AG08395 (cell line): ENCODE measurements at places on chromosomes 13 and 19.

DNA sequence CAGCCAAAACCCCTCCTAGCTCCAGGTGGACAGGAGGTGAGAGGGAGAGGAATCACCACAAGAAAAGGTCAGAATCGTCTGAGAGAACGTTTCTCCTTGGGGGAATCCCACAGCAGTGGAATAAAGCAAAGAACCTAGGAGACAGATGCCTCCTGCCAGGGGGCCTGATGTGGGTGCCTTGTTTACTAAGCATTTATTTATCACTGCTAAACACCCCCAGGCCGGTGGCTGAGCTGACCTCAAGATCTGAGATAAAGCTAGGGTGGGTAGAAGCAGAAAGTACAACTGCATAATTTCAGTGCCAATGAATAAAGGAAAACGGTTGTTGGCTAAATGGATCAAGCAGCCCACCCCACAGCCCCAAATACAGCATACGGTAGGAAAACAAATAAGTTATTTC lies 33.9 kb upstream of the ATP11A start:
- DNase-seq: no peak

DNA sequence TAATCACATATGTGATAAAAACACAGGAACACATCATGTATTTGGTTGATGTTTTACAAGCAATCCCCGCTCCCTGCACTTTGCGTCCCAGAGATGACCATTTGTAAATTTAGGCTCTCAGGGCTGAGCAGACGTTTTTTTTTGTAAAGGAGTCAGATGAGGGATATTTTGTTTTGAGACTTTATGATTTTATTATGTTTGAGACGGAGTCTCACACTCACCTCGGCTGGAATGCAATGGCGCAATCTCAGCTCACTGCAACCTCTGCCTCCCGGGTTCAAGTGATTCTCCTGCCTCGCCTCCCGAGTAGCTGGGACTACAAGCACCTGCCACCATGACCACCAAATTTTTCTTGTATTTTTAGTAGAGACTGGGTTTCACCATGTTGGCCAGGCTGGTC lies 1.4 kb downstream of the TLE6 start:
- no peak for DNase-seq

- DNase-seq: peak; percentile 51
These were observed 66.0 kb upstream of the TNFRSF19 start for GRCh38 chr13:23504180-23504579.

GRCh38 chr13:23679220-23679619 lies 109.0 kb downstream of the TNFRSF19 start:
- no peak for DNase-seq

GRCh38 chr19:1211494-1212234 lies 6.1 kb downstream of the STK11 start:
- DNase-seq: no peak

DNA sequence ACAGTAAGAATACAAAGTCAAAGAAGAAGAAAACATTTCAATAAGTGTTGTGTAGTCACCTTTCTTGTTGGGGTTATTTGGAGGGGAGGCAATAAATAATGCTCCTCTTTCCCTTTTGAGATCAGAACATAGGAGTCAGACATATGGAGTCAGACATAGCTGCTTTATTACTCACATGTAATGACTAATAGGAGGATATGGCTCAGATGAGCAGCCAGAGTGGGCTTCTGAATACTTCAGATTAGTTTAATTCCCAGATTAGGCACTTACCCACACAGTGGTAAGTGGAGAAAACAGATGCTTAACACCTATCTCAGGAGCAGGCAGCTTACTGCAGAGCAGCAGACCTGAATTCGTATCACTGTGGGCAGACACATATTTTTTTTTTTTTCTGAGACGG lies 31.7 kb upstream of the C1QTNF9B start:
- DNase-seq: peak; percentile 72

- DNase-seq: peak; percentile 21
These were observed 32.2 kb downstream of the ZNF136 start for GRCh38 chr19:12194827-12195731.

DNA sequence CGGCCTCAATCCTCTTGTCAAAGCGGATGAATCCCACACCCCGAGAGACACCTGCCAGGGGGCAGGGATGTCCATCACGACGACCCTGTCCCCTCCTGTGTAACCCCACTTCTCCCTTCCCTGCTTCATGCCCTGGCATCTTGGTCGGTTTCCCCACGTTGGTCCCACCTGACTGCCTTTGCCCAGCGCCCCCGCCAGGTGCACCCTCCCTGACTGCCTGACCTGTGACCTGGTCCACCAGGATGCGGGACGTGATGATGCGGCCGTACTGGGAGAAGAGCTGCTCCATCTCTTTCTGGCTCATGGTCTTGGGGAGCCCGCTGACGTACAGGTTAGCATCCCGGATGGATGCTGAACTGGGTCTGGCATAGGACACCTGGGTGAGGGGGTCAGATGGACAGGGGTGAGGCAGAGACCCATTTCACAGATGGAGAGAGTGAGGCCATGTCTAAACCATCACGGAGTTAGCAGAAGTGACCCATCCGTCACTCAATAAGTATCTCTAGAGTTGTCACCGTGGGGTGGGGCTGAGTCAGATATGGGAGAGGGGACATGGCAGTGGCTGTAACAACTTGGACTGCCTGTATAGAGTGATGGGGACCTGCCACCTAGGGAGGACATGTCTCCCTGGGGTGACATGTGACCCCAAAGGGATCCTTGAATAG lies 22.5 kb downstream of the ELAVL3 start:
- no peak for DNase-seq

- DNase-seq: peak; percentile 79
These were observed 2.6 kb upstream of the CACNG7 start for GRCh38 chr19:53906211-53907192.

GRCh38 chr19:35793381-35794165 lies 18.2 kb downstream of the ARHGAP33 start:
- DNase-seq: peak; percentile 83

GRCh38 chr13:41401366-41401765 lies 56.0 kb upstream of the RGCC start:
- DNase-seq: no peak

DNA sequence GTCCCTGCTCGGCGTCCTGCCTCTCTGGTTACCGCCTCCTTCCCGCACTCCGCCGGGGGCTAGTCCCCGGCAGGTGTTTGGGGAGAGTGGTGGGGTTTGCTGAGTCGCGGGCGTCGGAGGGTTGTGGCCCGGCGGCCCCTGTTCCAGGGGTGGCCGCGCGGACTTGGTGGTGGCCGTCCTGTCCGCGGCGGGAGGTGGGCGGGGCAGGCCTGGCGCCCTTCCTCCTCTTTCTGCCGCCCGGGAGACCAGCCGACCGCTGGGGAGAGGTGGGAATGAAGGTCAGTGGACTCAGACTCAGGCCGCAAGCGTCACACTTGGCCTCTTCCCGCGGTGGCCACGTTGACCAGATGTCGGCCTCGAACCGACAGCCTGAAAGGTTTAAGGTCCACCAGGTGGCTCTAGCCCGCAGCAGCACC lies 61.8 kb downstream of the ZNF723 start:
- no peak for DNase-seq

DNA sequence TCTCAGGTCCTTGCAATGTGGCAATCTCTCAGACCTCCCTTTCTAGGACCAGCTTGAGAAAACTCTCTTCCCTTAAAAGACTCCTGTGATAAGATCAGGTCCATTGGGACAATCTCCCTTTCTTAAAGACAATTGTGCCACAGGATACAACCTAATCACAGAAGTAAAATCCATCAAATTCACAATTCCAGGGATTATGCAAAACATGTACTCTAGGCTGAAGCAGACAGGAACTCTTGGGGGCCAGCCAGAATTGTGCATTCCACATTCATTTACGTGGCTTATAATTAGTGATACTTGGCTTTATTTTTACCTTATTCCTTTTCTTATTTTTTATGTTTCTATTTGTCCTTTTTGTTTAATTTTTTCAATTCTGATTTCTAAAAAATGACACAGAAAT lies 257.9 kb downstream of the KLF12 start:
- no peak for DNase-seq

DNA sequence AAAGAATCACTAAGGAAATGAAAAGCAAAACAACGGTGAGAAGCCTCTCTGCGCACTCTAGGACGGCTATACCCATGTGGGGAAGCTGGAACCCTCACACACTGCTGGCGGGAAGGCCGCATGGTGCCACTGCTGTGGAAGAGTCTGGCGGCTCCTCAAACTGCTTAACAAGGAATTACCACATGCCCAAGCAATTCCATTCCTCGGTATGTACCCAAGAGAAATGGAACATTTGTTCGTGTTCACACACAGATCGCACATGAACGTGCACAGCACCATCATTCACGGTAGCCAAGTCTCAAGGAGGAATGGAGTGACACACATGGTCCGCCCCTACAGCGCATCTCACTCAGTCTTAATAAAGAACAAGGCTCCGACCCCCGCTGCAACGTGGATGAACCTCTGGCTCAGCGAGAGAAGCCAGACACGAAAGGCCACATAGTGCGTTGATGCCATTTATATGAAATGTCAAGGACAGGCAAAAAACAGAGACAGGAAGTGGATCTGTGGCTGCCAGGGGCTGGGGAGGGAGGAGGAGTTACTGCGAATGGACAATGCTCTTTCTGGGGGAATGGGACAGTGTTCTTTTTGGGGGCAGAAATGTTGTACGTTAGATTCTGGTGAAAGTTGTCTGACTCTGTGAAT lies 7.6 kb downstream of the CAPS start:
- DNase-seq: no peak

- no peak for DNase-seq
These were observed 1.2 kb upstream of the NUP62 start for GRCh38 chr19:49930483-49931011.

DNA sequence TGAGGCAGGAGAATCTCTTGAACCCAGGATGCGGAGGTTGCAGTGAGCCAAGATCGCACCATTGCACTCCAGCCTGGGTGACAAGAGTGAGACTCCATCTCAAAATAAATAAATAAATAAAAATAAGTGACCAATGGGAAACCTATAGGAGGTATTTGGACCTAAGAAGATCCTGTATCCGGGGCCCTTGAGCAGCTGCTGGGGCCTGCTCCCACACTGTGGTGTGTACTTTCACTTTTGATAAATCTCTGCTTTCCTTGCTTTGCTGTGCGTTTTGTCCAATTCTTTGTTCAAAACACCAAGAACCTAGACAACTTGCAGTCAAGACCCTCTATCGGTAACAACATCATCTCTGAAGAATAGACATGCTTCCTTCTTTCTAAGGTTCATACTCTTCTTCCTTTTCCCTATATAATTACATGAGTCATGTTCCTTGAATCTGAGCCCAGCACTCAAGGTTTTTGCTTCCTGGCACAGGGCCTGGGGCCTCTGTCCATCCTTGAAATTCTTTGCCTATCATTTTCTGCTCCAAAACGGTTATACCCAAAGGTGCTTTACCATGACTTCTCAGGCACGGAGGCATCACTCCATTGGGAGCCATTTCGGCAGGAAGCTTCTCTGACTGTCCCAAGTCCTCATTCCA lies 14.2 kb upstream of the PNMA8C start:
- peak; percentile 71 for DNase-seq

- no peak for DNase-seq
These were observed 16.4 kb upstream of the KCNN1 start for GRCh38 chr19:17950310-17951156.

GRCh38 chr13:33303855-33304597 lies 18.5 kb upstream of the STARD13 start:
- DNase-seq: no peak

DNA sequence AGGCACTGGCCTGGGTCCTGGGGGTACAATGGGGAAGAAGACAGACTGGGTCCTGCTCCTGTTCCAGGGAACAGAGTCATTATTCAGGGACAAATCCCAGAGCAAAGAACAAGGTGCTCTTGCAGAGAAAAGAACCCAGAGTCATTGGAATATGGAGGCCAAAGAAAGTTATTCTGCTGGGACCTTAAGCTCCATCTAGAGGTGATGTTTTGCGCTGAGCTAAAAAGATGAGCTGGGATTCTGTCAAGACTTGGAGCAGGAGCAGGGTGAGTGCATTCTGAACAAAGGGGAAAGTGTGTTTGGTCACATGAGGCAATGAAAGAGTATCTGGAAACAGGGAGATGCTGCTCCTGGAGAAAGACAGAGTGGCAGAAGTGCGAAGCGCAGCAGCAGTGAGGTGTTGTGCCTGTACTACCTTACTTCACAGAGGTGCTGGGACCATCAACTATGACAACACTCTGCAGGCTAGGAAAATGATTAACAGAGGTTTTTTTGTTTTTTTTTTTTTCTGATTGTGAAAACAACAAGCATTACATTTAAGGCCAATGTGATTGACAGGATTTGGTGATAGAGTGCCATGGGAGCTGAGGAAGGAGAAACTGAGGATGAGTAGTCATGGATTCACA lies 95.3 kb upstream of the TNFSF11 start:
- no peak for DNase-seq

- DNase-seq: no peak
These were observed at the start of gene SERTM1 for GRCh38 chr13:36673838-36674326. SERTM1 (plus strand) TSS chr13:36674020; CDS start chr13:36695079, 21,059 bp downstream.

DNA sequence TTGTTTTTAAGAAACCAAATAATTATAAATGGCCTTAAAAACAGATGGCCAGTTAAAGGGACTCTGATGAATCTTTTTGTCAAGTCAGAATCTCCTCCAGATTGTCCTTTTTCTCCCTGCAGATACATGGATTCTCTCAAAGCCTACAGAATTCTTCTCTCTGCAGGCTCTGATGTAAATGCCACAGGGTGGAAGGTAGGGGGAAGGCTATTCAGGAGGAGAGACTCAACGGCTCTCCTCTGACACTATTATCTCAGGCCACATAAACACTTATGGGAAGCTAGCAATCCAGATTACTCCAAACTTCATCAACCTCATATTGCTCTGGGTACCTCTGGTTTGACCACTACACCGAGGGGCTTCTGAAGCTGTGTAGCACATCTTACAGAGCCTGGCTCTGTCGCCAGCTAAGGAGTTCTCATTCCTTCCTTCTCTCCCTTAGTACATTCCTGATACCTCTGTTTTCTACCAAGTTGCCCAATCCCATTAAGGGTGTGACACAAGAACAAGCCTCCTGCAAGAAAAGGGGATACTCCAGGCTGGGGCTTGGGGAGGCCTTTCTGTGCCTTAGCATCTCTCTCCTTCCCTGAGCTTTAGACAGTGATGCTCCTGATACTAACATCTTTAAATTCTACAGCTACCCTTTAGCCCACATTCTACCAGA lies 14.9 kb downstream of the LCP1 start:
- no peak for DNase-seq

GRCh38 chr19:37855098-37855497 lies 51.3 kb downstream of the WDR87 start:
- peak; percentile 73 for DNase-seq
